ENCODE measurements at places on chromosomes 12 and 14. TPM values are rescaled to one million over a fixed set of nuclear protein-coding genes. Genes with fewer than 3 reads are reported as not detected.

The STYK1 gene
- total RNA-seq = 1.0 TPM

The BHLHE41 gene
- total RNA-seq = not detected

The PLEKHD1 gene
- total RNA-seq = 0.04 TPM

The RPS6KL1 gene
- 5.0 TPM for total RNA-seq

The TRHDE gene
- total RNA-seq = not detected

The TCP11L2 gene
- 2.7 TPM for total RNA-seq

The TEX52 gene
- not detected for total RNA-seq

The ZNF891 gene
- 2.0 TPM for total RNA-seq

The SLC2A3 gene
- total RNA-seq = 172 TPM

The ALG10B gene
- total RNA-seq = 11.4 TPM

The PDE3A gene
- not detected for total RNA-seq

The RFLNA gene
- total RNA-seq = not detected

The DEGS2 gene
- total RNA-seq = 1.3 TPM

The ZNF839 gene
- total RNA-seq = 13.5 TPM

The TOMM20L gene
- not detected for total RNA-seq

The TAS2R8 gene
- not detected for total RNA-seq

The LGR5 gene
- total RNA-seq = not detected

The CLEC4D gene
- total RNA-seq = not detected

The PPP1R1A gene
- not detected for total RNA-seq

The PPP1R3E gene
- 18.8 TPM for total RNA-seq

The IFNG-AS1 gene
- total RNA-seq = 0.46 TPM

The SUOX gene
- total RNA-seq = 2.7 TPM

The TAS2R13 gene
- total RNA-seq = 0.10 TPM

The KRT82 gene
- not detected for total RNA-seq

The VCPKMT gene
- total RNA-seq = 15.8 TPM

The PRKCH gene
- total RNA-seq = 185 TPM

The ACOT2 gene
- 10.8 TPM for total RNA-seq

The RFX4 gene
- not detected for total RNA-seq

The CLMN gene
- total RNA-seq = 0.29 TPM

The SVOP gene
- not detected for total RNA-seq

The CCDC197 gene
- total RNA-seq = not detected

The VEZT gene
- 52.0 TPM for total RNA-seq

The MAP1LC3B2 gene
- total RNA-seq = 1.0 TPM

The SYT10 gene
- not detected for total RNA-seq

The PRIMA1 gene
- not detected for total RNA-seq

The KIF5A gene
- total RNA-seq = 2.0 TPM

The TCL1B gene
- not detected for total RNA-seq

The TMEM132C gene
- not detected for total RNA-seq

The TPH2 gene
- not detected for total RNA-seq

The IFI27L1 gene
- 21.9 TPM for total RNA-seq

The CLEC6A gene
- not detected for total RNA-seq

The GOLGA3 gene
- 66.2 TPM for total RNA-seq

The SIX6 gene
- total RNA-seq = not detected

Measured in activated CD8-positive, alpha-beta memory T cell treated with anti-CD3 and anti-CD28 coated beads for 36 hours (primary cell).